ENCODE measurements at places on chromosomes 12 and 14.
A peak's percentile ranks its signal among the peaks of the same experiment; 100 is the strongest.

DNA sequence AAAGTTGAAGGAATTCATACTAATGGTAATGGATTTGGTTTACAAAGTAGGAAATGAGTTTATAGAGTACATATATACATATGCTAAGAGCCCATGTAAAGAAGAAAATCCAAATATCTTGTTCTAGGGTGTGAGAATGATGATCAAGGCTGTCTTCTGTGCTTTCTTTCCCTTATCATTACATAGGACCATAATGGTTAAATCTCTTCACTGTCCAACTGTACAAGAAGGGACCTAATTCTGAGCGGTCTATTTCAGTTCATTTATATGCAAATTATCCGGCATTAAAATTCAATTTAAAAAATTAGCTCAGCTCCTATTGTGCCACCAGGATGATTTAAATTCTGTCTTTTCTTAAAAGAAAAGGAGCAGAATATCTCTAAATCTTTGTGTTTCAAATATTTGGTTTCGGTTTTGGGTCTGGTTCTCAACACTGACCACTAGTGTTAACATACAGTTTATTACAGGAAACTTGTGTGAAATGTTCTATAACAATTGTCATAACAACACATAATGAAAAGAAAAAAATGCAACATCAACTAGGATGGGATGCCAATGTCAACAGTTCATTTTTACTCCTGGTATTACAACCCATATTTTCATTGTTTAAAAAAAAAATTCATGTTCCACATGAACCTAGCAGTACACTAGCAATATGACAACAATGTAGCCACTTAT, 16.8 kb downstream of the OR4K1 start:
- DNase-seq, result no peak

- DNase-seq, result no peak
Observed at GRCh38 chr12:45379261-45379660, 163.4 kb downstream of the ANO6 start.

DNA sequence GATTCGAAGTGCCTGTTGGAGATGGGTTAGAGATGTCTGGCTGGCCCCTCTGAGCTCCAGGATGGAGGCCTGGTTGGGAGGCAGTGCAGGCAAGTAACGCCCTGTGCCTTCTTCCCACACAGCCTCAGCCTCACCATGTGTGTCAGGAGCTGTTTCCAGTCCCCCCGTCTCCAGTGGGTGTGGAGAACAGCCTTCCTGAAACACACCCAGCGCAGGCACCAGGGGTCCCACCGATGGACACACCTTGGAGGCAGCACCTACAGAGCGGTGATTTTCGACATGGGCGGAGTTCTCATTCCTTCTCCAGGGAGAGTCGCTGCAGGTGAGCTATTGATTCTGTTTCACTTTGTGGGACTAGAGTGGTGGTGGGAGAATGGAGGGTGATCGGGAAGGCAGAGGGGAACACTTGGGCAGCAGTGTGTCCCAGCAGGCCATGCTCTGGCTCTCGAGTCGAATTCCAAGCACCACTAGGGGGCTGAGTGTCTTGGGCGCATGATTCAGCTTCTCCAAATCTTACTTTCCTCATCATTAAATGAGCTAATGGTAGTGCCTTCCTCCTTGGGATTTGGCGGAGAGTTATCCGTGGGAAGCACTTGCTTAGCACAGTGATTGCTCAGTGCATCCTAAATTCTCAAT, 6.8 kb downstream of the ACAD10 start:
- no peak for DNase-seq

DNA sequence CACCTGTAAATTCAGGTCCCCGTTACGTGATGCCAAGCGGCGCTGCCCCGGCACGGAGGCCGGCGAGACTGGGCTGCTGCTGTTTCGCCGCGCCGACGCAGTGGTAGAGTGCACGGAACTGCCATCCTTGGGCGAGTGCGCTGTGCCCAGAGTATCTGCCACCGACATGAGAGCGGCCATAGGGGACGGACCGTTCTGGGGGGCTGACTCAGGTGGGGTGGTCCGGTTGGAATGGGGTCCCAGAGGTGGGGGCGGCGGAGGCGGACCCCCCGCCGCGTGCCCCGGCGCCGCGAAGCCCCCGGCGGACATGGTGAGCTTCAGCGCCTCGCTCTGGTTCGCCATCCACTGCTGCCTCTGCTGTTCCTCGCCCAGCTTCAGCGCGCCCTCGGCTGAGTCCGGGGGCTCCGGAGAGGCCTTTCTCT, 2.8 kb downstream of the IRF2BPL start:
- no peak for DNase-seq

DNA sequence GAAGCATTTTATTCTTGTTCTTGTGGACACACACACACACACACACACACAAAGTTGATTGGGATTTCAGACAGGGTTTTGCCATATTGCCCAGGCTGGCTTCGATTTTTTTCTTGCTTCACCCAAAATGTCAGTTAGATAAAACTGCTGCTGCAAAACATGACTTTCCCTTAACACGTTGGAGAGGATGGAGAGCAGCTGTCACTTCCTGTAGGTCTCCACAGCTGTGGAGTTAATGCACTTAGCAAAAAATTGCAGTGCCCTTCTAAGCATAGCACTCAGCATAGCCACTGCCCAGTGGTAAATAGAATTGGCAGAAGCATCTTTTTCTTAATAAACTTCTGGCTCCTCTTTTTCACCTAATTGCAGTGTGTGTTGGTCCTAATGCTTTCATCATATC, 54.5 kb downstream of the PDZRN4 start:
- no peak for DNase-seq

GRCh38 chr12:27185234-27186021, 58.7 kb upstream of the STK38L start:
- DNase-seq, result no peak

DNA sequence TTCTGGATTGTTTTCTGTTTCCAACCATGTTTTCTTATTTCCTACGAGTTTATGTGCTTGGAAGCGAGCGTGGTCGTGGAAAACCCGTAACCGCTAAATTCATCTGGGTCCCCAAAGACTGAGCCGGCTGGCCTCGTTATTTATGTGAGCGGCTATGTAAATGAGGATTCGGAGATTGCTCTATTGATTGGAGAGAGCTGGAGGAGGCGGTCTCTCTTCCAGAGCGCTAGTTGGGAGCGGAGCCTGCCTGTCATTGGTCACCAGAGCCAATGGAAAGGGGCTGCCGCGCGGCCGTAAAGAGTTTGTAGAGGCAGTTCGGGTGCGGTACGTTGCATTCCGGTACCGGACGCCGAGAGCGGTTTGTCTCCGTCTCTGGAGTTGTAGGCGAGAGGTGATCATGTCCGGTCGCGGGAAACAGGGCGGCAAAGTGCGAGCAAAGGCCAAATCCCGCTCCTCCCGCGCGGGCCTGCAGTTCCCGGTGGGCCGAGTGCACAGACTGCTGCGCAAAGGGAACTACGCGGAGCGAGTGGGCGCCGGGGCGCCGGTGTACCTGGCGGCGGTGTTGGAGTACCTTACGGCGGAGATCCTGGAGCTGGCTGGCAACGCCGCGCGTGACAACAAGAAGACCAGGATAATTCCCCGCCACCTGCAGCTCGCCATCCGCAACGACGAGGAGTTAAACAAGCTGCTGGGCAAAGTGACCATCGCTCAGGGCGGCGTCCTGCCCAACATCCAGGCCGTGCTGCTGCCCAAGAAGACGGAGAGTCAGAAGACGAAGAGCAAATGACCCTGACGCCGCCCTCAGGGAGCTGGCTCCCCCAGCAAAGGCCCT, 29.0 kb downstream of the WBP11 start:
- peak; percentile 78 for DNase-seq

DNA sequence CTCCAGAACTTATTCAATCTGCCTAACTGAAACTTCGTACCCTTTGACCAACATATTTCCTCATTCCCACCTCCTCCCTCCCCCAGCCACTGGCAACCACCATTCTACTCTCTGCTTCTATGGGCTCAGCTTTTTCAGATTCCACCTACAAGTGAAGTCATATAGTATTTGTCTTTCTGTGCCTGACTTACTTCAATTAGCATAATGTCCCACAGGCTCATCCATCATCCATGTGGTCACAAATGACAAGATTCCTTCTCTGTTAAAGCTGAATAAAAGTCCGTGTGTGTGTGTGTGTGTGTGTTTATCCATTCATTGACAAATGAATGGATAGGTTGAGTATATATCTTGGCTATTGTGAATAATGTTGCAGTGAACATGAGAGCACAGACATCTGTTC, 1.3 kb upstream of the C14orf39 start:
- DNase-seq, result no peak

DNA sequence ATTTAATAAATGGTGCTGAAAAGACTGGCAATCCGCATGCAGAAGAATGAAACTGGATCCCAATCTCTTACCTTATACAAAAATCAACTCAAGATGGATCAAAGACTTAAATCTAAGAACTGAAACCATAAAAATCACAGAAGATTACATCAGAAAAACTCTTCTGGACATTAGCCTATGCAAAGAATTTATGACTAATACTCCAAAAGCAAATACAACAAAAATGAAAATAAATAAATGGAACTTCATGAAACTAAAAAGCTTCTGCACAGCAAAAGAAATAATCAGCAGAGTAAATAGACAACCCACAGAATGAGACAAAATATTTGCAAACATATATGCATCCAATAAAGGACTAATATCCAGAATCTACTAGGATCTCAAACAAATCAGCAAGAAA, 14.3 kb upstream of the CLEC1A start:
- no peak for DNase-seq

GRCh38 chr12:131436922-131437705, 273.8 kb upstream of the SFSWAP start:
- DNase-seq, result no peak

DNA sequence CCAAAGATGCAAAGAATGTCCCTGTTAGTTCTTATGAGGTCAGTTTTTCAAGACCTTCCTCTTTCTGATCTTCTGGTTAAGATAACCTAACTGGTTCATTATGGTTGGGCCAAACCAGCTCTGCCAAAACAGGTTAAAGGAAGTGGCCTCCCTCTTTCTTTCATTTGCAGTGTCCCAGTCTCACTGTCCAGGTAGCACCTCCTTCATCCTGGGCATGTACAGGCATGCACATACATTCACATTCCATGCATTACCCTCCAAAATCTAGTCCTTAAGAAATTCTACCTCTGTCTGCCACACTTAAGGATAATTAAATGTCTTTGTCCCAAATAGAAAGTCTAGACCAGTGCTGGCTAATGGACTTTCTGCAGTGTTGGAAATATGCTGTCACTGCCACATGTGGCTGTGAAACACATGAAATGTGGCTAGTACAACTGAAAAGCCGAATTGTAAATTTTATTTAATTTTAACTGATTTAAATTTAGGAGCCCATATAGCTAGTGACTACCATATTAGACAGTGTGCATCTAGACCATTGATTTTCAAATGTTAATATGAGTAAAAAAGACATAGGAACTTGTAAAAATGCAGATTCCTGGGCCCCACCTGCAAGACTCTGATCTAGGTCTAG, 169.3 kb downstream of the PCNX1 start:
- DNase-seq, result no peak

DNA sequence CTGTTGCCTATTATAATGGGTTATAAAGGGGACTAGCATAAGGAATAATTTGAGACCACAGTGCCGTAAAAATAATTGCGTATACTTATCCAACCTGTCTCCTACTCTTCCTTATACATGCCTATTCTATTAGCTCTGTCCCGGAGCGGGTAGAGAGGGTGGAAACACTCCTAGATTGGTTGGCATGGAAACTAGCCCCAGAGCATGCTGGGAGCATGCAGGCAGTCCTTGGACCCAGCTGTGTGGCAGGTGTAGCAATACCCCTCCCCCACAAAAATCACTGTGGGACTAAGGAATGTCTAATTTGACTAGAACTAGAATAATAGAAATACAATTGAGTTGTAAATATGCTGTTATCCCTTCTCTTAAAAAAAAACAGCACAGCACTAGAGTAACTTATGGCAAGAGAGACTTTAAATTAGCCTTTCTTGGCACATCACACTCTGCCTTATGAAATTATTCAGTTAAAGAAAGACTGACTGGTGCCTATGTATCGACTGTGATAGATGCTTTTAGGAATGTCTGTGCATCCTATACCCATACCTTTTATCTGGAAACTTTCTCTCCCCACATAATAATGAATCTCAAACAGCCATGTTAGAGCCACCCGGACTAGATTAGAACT, 244.0 kb upstream of the DAAM1 start:
- DNase-seq, result no peak

GRCh38 chr14:93316716-93317115, 16.1 kb downstream of the BTBD7 start:
- DNase-seq, result no peak

GRCh38 chr14:24398653-24399446, at the start of gene NYNRIN:
NYNRIN (plus strand) TSS chr14:24399003; CDS start chr14:24399247, 244 bp downstream.
- DNase-seq, result peak; percentile 28

DNA sequence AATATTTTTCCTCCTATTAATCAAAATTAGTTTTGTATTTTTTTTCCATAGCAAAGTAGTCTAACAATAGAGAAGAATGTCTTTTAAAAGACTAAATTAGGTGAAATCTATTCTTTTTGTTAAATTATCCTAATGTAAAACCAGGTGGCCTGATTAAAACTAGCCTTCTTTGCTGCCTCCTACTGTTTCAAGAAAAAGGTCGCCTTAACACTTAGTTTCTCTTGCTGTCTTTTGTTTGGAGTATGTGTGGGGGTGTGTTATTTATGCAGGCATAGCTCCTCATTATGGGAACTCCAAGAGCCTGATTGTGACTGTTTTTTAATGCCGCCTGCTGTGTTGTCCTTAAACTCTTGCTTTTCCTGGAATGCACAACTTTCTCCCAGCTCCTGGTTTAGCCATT, 855.3 kb downstream of the DIO2 start:
- no peak for DNase-seq

DNA sequence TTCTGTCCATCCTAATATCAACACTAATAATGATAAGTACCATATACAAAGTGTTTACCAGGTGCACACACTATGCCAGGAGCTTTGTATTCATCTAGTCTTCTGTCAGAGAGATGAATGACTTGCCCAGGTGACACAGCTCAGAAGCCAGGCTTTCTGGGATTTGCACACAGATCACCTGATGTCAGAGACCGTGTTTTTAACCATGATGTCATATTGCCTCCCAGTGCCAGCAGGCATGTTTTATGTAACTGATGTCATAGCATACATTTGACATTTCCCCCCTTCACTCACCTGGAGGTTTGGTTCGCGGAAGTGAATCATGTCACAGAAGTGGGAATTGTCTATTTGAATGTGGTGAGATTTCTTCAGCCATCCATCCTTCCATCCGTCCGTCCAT, 5.7 kb downstream of the WSCD2 start:
- DNase-seq, result no peak

GRCh38 chr12:120784804-120785203, 59.2 kb downstream of the ACADS start:
- no peak for DNase-seq

DNA sequence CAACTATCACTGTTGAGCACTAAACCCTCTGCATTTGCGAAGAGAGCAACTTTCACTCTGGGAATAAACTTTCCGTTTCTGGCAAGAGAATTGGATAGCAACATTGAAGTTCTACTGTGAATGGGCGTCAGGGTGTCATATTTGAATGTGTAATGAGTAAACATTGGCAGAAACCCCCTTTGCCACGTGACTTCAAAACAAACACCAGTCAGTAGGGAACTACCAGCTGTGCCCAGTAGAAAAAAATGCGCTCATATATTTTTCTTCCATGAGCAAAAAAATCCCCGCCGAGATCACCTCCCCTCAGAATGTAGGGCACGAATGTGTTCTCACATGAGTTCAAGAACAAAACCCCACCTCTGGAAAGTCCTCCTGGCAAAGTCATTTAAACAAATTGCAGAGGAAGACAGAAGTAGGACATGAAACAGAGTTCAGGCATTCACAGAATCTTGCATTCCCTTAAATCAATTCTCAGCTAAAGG, 80.6 kb downstream of the BTG1 start:
- DNase-seq, result peak; percentile 42

GRCh38 chr14:37597538-37597913, 2.1 kb downstream of the TTC6 start:
- DNase-seq, result no peak

Measured in activated CD8-positive, alpha-beta memory T cell treated with anti-CD3 and anti-CD28 coated beads, Interleukin-2, amount 50 U/mL, for 4 hours (primary cell).